Retina (tissue), 1 donor: ENCODE measurements at places on chromosomes 2 and 18.

- no peak for DNase-seq
Measured at GRCh38 chr2:149679286-149679685, 91.7 kb upstream of the MMADHC start.

DNA sequence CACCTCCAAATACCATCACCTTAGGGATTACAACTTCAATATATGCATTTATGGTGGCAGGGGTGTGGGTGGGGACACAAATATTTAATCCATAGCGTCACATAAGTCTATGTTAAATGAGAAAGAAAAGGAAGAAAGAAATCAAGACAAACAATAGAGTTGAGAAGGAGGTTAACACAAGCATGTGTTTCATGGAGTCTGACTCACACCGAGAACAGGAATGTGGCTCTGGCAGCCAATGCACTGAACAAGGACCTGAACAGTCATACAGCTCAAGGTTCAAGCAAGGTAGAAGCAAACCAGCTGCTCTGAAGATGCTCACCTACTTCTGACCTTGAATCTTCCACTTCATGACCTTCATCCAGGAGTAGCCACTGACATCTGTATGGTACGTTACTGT is 36.2 kb upstream of the LPIN1 start:
- DNase-seq = no peak

- no peak for DNase-seq
Measured at GRCh38 chr2:208092093-208092832, 32.1 kb downstream of the CRYGD start.

DNA sequence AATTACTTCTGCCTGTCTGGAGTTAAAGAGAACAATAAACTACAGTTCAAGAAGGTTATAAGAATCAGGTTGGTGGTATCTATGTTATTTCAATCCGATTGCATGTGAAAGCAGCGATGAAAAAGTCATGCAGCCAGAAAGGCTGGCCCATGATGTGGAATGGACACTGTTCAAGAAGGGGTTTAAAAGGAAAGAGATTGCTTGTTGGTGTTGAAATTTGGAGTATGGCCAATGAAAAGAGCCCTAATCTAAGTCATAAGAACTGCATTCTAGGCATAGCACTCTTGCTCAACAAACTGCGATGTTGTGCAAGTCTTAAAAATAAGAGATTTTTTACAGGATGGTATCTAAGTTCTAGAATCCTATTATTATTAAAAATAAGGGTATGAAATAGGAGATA is 61.3 kb downstream of the EFEMP1 start:
- DNase-seq = no peak

DNA sequence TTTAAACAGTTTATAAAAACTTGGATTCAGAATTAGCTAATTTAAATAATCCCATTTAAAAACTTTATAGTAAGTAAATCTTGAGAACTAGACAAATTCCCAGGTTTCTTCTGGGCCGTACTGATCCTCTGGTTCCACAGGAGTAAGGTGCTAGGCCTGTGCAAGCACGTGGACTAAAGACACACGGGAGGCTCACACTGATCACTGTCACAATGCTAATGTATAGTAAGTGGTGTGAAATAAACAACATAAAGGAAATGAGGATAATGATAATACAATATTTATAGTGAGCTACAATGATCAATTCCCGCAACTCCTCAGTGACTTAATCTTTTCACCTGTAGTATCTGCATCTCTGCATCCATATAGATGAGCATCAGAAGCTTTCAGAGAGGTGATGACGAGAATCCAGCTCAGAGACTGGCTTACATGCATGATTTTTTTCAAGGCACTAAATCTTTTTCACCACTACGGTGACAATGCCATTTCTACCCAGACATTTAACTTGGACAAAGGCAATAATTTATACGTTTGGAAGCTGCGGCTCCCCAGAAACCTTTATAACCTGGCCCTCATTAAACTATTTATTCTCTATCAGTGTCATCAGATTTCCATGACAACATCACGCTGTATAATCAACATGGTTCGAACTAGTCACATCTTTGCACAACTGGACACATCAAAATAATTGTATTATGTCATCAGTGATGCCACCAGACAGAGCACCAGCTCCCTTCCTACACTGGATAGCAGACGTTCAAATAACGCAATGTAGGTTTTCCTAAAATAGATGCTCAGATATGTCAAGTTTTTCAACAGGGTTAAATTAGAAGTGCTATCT is 196.2 kb downstream of the ZNF385B start:
- DNase-seq = peak; percentile 4

DNA sequence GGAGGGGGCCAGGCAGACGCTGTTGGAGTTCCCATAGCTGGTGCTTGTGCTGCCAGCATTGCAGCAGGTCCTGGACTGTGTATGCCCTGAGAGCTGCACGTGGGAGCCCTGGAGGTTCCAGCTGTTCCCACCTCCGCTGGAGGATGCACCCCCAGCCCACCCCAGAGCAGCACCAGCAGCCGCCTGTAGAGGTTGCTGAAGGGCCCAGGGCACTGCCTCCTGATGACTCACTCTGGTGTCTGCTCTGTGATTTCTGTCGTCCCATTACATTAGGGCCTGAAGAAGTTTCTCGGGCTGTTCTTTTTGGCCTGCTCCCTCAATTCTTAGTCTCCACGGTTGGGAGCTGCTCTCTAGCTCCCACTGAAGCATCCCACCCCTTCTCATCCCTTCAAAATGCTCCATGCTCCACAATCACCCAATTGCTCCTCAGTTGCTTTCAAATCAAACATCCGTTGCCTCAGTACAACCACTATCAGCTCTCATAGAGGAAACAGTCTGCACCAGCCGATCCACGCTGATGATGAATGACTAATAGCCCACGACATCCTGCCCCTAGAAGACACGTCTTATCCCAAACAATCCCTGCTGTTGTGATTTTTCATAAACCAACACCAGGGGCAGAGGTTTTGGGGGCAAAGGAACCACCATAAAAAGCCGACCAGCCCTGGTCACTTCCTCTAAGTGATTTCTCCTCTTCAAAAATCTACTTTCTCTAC is 65.2 kb upstream of the RNF152 start:
- DNase-seq = no peak

- no peak for DNase-seq
Measured at GRCh38 chr2:147862859-147863516, 18.2 kb downstream of the ACVR2A start.

DNA sequence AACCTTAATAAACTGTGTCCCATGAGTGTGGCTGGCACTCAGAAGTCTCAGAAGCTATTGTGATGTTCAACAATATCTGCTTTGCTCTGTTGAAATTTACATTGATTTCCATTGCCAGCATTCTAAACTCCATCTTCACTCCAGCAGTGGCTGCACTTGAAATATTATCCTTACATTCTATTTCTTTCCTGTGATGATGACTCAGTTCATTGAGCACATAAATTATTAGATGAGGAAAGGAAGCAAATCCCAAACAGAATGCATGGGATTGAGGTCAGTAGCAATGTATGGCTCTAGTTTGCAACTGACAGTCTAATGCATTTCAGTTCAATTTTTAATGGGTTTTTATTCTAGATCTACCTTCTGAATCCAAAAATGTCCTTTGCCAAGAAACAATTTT is 92.4 kb upstream of the TTN start:
- DNase-seq = no peak

DNA sequence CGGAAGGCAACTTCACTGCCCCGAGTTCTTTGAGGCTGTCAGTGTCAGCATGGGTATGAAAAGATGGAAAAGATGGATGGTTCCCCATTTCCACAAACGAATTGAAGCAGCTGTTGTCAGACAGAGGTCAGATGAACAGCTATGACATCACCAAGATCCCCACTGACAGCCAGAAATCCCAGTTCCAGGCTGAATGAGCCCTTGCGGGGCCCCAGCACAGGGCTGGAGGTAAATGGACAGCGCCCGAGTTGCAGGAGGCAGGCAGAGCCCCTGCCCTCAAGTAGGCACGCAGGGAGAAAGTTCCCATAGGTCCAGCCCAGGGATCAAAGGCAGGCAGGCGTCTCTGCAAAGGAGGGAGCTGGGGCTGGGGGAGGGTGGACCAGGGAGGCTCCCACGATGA is 169.5 kb upstream of the AGAP1 start:
- peak; percentile 23 for DNase-seq

DNA sequence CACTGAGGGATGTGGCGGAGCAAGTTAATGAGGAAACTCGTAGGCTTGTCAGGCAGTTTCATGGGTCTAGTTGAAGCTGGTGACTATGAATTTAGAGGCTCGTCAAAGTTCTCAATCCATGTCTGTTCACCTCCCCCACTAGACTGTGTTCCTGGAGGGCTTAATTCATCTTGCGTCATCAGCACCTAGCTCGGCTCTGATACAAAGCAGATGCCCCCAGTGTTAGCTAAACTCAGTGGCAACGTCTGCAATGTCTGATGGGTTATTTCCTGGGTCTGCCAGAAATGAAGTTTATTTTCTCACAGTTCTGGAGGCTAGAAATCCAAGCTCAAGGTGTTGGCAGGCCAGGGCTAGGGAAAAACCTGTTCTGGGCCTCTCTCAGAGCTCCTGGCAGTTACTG is 140.6 kb downstream of the PID1 start:
- no peak for DNase-seq

DNA sequence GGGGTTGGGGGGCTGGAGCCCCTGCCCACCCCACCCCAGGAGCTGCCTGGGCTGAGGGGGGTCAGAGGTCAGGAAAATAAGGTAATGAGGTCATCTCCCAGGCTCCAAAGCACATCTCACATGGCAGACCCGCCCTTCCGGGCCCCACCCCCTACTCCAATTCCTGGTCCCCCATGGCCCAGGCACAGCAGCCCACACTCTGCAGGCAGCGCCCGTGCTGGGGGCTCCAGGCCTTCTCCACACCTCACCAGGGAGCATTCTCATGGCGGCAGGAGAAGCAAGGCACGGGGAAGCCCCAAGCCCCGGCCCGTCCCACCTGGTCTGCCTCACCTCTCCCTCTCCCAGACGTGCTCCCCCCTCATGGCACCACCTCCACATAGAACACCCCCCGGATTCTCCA is 43.8 kb downstream of the AQP12A start:
- no peak for DNase-seq

DNA sequence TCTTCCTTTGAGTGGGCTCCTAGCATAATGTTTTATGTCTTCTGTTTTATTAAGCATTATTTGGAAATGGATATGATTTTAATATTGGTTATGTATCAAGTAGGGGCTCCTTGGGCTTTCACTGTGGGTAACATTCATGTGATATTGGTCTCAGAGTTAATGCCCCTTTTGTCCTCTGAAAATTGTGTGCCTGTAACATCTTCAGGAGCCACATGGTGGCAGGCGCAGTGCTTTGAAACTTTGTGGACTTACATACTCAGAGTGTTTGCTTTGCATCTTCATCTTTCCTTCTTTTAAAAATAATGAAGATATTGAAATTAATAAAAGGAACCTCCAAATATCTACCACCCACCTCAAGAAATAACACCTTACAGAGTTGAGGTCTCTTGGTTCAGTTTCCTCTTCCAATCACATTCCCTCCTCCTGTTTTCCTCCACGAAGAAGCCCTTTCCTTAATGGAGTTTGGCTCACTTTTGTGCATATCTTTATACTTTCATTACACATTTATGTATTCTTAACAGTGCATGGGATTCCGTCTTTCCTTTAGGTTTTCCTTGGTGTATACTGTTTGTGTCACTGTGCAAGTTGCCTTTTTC is 73.5 kb downstream of the LIMS1 start:
- DNase-seq = no peak

DNA sequence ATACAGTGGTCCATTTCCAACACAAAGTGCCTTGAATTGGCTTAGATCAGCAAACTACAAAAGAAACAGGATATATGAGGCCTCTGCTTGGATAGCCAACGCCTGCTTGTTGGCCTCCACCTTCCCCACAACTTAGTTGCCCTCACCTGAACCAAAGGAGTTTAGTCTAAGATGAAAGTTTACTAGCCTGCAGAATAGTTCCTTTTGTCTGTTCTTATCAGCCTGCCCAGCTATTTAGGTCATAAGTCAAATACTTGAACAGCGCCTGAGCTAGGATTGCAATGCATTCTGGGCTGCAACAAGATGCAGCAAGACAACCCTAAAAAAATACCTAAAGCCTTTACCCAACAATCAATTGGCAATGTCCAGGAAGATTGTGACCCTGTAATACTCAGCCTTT is 13.1 kb upstream of the EPG5 start:
- DNase-seq = no peak

GRCh38 chr2:28801726-28802125 is 8.9 kb upstream of the SPDYA start:
- DNase-seq = no peak

DNA sequence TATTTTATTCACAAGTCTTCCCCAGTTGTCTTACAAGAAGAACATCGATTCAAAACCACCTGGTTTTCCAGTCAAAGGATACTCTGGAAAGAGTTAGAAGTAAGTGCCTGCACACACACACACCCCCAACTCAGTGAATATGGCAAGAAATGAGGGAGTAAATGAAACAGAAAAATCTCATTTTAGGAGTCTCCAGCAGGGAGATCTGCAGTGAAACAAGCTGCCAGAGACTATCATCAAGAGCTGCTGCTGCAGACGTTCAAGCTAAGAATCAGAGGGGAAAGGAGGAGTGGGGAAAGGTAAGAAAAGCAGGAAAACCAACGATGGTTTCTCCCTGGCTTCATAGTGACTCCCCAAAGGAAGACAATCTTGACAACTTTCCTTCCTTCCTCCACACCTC is 2.4 kb downstream of the ALK start:
- no peak for DNase-seq

DNA sequence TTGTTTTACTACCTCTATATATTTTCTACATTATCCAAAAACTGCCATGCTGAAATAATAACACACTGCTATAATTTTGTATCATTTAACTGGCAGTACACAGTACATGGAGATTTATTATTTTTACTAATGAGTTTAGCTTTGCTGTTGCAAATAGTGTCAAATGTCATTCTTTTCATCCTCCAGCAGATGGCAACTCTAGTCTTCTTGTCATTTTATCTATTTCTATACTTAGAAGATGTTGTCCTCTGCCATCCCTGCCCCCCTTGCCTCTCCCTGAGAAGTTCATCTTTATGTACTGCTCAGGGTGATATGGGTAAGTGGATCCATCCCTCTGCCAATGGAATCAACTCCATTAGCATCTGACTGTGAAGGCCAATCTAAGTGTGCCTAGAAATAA is 21.7 kb upstream of the LRRTM1 start:
- DNase-seq = no peak

DNA sequence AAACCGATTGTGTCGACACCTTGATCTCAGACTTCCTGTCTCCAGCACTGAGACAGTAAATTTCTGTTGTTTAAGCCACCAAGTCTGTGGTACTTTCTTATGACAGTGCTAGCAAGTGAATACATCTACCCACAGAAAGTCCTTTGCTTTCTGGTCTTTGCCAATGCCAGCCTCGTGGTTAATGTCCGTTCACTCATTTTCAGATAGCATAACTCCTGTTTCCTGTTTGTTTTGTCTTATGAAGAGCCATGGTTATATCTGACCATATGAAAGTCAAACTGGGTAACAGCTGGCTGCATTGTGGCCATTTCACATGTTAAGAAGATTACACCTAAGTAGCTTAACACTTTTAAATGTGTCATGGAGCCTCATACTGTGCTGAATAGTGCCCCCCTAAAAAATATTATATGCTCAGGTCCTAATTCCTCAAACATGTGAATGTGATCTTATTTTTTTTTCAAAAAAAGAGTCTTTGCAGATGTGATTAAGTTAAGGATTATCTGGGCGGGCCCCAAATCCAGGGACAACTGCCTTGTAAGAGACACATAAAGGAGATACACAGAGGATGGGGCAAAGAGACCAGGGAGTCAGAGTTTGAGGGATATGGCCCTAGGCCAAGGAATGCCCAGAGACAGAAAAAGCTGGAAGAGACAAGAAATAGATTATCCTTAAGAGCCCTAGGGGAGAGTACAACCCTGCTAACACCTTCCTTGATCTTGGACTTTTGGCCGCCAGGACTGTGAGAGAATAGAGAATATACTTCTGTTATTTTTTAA is 118.0 kb downstream of the KCNE4 start:
- DNase-seq = peak; percentile 6
